ENCODE measurements at places on chromosomes 12 and 14.

- no peak for DNase-seq
Observed at GRCh38 chr12:98437806-98438595, 77.4 kb upstream of the TMPO start.

DNA sequence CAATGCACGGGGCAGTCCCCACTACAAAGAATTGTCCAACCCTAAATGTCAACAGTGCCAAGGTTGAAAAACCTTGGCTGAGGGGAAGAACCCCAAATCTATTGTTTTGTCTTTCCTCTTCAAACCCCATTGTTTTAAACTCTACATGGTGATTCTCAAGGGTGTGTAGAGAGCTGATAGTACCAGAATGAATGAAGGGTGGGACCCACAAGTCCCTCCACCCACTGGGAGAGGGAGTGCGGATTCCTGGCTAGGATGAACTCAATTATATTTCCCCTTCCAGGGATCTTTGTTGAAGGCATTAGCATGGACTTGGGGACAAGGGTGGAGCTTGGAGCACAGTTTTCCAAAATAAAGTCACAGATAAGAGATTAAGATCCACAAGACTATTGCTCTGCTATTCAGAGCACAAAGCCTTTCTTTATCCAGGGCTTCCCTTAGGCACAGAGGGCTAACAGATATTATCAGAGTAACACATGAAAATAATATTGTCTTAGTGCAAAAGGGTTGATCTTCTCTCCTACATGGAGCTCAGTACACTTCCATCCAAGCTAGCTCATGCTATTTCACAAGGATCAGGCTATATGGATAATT is 755.1 kb upstream of the TBX3 start:
- no peak for DNase-seq

DNA sequence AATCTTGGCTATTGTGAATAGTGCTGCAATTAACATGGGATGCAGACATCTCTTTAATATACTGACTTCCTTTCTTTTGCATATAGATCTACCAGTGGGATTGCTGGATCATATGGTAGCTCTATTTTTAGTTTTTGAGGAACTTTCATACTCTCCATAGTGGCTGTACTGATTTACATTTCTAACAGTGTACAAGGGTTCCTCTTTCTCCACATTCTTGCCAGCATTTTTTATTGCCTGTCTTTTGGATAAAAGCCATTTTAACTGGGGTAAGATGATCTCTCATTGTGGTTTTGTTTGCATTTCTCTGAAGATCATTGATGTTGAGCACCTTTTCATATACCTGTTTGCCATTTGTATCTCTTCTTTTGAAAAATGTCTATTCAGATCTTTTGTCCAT is 8.4 kb downstream of the AMDHD1 start:
- no peak for DNase-seq

- no peak for DNase-seq
Observed at GRCh38 chr14:55398679-55399078, 13.0 kb downstream of the ATG14 start.

- no peak for DNase-seq
Observed at GRCh38 chr12:19220205-19220604, 90.7 kb downstream of the PLEKHA5 start.

GRCh38 chr12:66011731-66012130 is 118.8 kb downstream of the LLPH start:
- no peak for DNase-seq

Measured in SK-N-SH (cell line).